DMS53 (cell line): ENCODE measurements at places on chromosomes 4 and X.

DNA sequence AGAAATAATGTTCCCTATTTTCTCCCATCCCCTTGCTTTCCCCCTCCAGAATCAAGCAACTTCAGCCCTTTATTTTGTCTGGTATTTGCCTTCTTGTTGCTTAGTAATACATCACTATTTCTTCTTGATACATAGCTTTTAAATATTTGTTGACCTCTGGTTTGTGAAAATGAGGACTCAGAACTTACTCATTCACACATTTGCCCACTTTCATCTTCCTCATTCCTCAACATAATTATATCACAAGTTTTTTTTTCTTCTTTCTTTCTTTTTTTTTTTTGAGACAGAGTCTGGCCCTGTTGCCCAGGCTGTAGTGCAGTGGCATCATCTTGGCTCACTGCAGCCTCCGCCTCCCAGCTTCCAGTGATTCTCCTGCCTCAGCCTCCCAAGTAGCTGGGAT lies 28.9 kb upstream of the NDUFC1 start:
- no peak for DNase-seq

- DNase-seq, result no peak
Measured at GRCh38 chrX:121987835-121988234, 940.4 kb downstream of the GLUD2 start.

- DNase-seq, result no peak
Measured at GRCh38 chr4:149735796-149736195, 79.8 kb downstream of the IQCM start.

GRCh38 chr4:39062094-39062769 lies at the start of gene KLHL5:
Gene KLHL5 (plus strand): TSS chr4:39062232. CDS start chr4:39062653, 421 bp downstream.
- no peak for DNase-seq

DNA sequence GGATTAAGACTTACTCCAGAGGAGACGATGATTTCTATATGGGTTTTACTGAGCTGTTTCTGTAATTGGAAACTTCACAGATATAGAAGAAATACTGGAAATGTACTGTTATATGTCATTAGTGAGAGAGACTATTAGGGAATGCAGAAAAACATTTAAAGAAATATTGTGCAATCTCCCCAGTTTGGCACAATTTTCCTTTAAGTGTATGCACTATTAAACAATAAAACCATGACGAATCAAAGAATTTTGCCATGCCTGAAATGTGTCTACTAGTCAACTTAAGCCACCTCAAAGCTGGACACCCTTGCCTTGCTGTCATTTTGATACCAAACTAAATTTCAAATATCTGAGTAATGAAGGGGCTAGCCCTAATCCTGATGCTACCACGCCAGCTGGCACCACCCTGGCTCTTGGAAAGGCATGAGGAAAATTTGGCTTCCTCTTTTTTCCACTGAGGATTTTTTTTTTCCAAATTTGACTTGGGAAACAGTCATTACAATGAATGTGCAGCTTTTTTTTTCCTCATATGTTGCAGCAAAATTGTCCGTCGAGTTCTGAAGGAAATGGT lies 36.1 kb downstream of the MTTP start:
- no peak for DNase-seq

- no peak for DNase-seq
Measured at GRCh38 chr4:87188932-87189331, 31.5 kb downstream of the KLHL8 start.
